ENCODE measurements at places on chromosomes 11 and 22. TPM values are rescaled to one million over a fixed set of nuclear protein-coding genes. Genes with fewer than 3 reads are reported as not detected.

GRCh38 chr22:50728523-50728931 lies 9.5 kb upstream of the ACR start:
- H3K27ac ChIP-seq, result no peak overlapping the region
- H3K4me3 ChIP-seq, result no peak overlapping the region
- no peak for DNase-seq

DNA sequence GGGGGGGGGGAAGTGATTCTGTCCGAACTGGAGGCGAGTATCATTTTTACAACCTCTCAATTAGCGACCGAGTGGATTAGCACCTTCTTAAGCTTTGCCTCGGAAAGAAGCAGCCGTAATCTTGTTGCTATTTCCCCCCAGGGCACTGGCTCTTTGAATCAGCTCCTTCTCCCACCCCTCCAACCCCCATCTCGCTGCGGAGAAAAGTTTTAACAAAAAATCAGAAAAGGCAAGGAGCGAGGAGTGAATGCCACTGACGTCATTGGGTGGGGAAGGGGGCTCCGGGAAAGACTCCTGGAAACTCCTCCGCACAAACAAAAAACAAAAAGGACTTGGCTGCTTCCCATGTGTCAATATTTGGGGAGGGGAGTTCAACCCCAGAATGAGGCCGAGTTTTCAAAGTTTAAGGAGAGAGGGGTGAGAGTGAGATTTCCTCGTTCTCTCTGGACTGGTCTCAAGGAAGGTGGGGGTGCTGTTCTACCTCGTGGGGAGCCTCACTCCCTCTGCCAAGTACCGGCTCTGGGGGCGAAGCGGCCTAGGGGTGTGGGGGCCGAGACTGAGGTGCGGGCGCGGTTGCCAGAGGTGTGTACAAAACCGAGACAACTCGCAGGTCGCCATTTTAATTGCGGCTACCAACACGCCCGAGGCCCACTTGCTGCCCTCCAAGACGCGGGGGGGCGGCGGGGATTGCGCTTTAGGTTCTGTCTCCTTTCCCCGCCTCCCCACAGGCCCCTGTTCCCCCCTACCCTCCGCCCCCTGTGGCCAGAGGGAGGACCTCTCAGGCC lies 2.5 kb upstream of the PAX6 start:
- H3K27ac ChIP-seq, result no peak overlapping the region
- no peak for DNase-seq
- peaks cover 27% of the 10 kb centered on the region for H3K27me3 ChIP-seq
- no peak overlapping the region for H3K4me3 ChIP-seq
- no peaks in the 10 kb centered on the region for H3K36me3 ChIP-seq

DNA sequence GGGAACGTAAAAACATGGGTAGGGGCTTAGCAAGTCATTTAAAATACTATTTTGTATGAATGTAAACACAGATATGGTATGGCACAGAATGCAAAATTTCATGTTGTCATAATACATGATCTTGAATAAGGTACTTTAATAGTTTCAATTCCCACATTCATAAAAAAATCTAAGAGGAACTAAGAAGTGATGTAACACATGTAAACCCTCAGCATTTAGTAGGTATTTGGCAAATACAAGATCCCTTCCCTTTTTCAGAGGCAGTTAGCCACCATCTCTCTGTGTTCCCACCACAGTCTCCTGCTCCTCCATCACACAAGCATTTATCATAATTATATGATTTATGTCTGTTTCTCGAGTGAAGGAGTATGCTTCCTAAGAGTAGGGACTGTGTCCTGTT lies 251.8 kb downstream of the TENM4 start:
- no peak for DNase-seq
- no peaks in the 10 kb centered on the region for H3K36me3 ChIP-seq

GRCh38 chr22:35152316-35152715 lies 86.4 kb downstream of the ISX start:
- H3K4me3 ChIP-seq, result no peak overlapping the region
- H3K36me3 ChIP-seq, result no peaks in the 10 kb centered on the region
- DNase-seq, result no peak
- no peak overlapping the region for H3K27ac ChIP-seq
- no peaks in the 10 kb centered on the region for H3K4me1 ChIP-seq

DNA sequence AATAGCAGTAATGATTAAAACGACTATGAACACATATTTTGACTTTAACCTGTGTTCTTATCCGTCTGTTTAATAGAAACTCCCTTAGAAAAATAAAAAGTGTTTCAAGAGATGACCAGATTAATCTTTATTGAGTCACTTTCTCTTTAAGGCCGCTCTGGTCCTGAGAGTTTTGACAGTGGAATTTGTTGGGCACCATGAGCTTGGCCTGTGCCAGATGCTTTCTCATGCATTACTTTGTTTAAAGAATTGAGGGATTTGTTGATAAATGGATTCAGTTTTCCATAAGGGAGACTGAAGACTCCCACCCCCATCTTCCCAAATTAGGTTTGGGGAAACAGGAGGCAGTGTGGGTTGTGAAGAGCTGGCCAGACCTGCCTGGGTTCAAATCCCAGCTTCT lies 53.2 kb upstream of the ALX4 start:
- no peaks in the 10 kb centered on the region for H3K27me3 ChIP-seq
- H3K36me3 ChIP-seq, result no peaks in the 10 kb centered on the region
- H3K27ac ChIP-seq, result no peak overlapping the region
- DNase-seq, result no peak

GRCh38 chr11:130413405-130414106 lies 14.9 kb downstream of the ADAMTS8 start:
- H3K27ac ChIP-seq, result no peak overlapping the region
- no peaks in the 10 kb centered on the region for H3K4me1 ChIP-seq
- no peak for DNase-seq
- H3K36me3 ChIP-seq, result no peaks in the 10 kb centered on the region

DNA sequence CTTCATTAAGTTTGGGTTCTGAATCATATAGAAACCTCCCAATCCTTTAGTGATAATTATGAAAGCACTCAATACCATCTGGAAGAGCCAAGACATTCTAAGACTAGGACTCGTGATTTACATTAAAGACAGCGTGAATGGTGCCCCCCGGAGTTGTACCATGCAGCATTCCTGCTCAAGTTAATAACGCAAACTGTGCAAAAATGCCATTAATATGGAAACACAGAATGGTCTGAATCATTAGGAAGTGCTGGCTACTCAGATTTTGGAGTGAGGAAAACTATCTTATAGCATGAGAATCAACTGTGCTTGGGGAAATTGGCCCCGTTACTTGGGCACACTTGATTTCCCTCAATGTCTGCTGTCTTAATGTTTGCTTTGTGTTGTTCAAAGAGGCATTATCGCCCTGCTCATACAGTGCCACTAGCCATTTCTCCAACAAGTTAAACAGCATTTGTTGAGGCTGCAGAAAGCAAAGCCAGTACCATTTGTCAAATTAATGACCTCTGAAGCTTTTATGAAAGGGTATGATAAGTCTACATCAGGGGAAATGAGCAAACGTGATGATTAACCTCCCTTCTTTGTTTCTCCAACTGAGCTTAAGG lies 18.5 kb upstream of the TPH1 start:
- H3K4me3 ChIP-seq, result no peak overlapping the region
- no peak overlapping the region for H3K27ac ChIP-seq
- no peaks in the 10 kb centered on the region for H3K4me1 ChIP-seq
- DNase-seq, result no peak

DNA sequence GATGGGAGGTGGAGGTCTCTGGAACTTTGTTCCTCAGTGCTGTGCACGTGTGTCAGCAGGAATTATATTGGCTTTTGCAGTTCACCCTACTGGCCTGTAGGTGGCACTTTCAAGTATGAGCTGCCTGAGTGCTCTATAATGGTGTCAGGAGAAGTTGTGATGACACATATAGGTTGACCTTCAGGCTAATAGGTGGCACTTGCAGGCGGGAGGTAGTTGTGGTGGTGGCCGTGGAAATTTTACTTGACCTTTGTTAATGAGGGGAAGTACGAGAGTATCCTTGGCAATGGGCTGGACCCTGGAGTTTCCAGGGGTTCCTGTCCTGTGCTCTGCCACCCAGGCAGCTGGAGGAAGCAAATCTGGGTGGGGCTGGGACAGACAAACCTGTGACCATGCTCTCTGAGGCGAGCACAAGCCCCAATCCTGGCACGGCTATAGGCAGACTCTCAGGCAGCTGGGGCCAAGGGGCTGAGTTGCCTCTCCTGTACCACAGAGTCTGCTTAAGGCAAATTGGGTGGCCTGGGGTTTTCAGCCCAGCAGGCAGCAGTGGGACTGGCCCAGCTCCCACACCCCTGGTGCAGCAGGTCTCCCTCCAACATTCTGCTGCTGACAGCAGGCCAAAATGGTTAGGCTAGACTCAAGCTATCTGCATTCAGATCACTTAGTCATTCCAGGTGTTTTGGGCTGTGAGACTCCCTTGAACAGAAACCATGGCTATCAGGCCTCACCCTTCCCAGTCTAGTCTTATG lies 147.5 kb upstream of the CTSC start:
- no peak overlapping the region for H3K4me3 ChIP-seq
- peak; percentile 60 for DNase-seq
- H3K27ac ChIP-seq, result no peak overlapping the region

GGTLC2 gene
- 0.34 TPM for total RNA-seq
